ENCODE measurements at places on chromosomes 6 and 20. TPM values are rescaled to one million over a fixed set of nuclear protein-coding genes. Genes with fewer than 3 reads are reported as not detected.
A peak's percentile ranks its signal among the peaks of the same experiment; 100 is the strongest.

GRCh38 chr6:93021235-93021915, 398.0 kb downstream of the EPHA7 start:
- DNase-seq: no peak

Gene ALDH8A1
- not detected for total RNA-seq

Gene CLPSL2
- total RNA-seq: not detected

- peak; percentile 36 for DNase-seq
Observed at GRCh38 chr6:53484476-53485280, 60.2 kb downstream of the GCLC start.

Gene SPTLC3
- total RNA-seq: not detected

GRCh38 chr6:149443411-149444181, 41.2 kb downstream of the ZC3H12D start:
- DNase-seq: peak; percentile 55

- no peak for DNase-seq
Observed at GRCh38 chr6:80689716-80690395, 583.4 kb downstream of the BCKDHB start.

- DNase-seq: no peak
Observed at GRCh38 chr6:13638626-13639025, 23.5 kb downstream of the NOL7 start.

DNA sequence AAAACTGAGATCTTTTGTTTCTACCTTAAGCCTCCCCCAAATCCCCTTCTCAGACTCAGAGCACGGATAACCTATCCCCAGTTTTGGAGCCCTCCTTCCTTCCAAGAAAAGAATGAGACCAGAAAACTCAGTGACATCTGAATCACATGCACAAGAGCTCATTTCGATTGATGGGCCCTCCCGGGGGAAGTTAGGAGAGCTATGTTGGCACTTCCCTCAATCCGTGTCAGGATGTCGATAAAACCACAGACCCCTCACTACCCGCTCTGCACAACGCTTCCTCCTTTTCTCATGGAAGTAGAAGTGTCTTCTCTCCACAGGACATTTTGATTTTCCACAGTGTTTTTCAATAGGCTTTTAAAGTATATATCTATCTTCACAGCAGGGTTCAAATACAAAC, 332.4 kb downstream of the HACE1 start:
- DNase-seq: no peak

DNA sequence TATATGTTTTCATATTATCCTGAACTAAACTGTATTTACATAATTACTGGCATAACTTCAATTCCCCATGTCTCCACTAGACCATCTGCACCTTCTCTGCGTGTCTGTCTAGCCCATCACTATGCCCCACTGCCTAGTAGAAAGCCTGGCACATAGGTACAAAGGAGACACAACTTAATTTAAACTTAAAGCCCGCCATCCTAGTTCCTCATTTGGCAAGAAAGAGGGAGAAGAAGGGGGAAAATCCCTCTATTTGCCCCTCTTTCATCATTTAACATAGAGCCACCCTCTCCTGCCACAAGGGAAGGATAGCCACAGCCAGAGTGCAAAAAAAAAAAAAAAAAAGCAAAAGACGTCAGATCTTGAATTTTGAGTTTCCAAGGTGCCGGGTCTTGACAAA, 1.8 kb downstream of the PKIG start:
- DNase-seq: no peak

DNA sequence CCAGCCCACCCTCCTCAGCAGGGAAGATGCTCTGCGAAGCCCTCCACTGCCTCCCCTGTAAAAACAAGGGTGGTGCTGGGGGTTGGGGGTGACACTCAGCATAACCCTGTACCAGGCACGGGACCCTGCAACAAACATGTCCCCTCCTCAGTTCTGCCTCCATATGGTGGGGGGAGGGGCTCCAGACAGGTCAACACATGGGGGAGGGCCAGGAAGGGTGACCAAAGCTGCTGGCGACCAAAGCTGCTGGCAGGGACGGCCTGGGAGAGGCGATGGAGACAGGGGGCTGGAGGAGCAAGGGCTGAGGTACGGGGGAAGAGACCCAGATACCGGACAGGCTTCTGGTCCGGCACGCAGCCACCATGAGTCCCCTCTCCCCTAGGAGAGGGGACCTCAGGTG, 123.2 kb downstream of the TAF4 start:
- no peak for DNase-seq

GRCh38 chr6:159023893-159024292, 20.9 kb downstream of the TAGAP start:
- DNase-seq: no peak

GRCh38 chr6:113854531-113855499, 2.3 kb upstream of the MARCKS start:
- DNase-seq: peak; percentile 65

Gene TMEM170B
- total RNA-seq: 0.14 TPM

Gene TNFRSF21
- 18.6 TPM for total RNA-seq

DNA sequence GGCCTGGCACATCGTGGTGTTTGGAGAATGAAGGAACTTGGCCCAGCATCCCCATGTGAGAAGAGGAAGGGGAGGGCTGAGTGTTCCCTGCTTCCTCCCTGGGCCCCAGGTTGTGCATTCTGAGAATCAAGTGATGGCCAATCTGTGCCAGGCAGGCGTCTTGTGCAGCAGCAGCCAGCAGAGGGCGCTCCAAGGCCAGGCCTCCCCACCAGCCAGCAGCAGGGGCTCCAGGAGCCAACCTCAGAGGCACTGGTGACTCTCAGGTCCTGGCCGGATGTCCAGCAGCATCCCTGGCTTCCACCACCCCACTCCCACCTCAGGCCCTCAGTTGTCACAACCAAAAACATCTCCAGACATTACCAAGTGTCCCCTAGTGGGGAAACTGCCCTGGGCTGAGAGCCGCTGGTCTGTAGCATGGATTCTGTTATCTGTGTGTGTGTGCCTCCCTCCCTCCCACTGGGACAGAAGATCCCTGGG, 192.0 kb downstream of the PREX1 start:
- DNase-seq: peak; percentile 35

DNA sequence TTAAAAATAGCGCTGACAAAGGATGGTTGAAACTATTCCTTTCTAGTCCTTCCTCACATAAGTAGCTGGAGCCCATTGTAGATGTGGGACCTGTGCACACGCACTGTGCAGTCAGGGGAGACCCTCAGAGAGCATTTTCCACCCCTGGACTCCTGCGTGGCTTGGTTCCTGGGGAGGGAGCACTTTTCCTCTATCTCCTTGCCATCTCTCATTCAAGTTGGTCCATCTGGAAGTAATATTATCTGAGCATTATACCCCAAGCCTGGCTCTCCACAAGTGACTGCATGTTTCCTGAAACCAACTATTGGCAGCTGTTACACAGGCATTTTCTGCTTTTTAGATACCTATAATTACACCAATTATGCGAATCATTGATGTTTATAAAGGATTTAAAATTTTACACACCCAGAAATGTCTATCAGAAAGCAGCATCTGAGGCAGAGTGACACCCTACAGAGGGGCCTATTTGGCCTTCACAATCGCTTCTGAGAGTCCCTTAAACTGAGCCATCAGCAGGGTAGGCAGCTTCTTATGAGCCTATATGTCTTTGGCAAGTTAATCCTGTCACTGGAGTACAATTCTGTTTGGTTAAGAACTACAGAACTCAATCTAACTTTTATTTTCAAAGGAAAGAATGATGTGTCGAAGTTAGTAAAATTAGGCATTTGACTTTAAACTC, 18.7 kb downstream of the SOX4 start:
- DNase-seq: no peak

Gene TRIM38
- 6.8 TPM for total RNA-seq

DNA sequence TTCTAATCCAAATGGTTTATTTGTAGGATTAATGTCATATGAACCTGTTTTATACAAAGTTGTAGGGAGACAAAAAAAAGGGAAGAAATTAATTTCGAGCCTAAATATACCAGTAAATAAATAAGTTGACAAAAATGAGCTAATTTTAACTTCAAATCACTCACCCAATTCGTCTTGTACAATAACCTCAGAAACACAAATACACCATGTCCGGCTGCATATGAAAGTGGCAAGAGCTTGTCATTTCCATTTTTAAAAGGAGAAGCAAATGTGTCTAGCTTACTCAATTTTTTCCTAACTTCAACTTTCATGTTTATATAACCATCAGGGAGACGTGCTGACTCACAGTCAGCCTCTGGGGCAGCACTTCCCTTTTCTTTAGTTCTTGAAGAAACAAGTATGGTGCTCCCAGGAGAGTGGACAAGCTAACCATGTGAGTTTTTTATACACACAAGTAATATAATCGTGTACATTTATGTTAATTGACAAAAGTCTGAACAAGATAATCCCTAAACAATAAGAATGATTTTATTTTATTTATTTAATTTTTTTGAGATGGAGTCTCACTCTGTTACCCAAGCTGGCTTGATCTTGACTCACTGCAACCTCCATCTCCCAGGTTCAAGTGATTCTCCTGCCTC, 55.5 kb upstream of the SGK1 start:
- peak; percentile 68 for DNase-seq

Gene KCNK15
- not detected for total RNA-seq

Gene ZNF341
- total RNA-seq: 4.0 TPM

DNA sequence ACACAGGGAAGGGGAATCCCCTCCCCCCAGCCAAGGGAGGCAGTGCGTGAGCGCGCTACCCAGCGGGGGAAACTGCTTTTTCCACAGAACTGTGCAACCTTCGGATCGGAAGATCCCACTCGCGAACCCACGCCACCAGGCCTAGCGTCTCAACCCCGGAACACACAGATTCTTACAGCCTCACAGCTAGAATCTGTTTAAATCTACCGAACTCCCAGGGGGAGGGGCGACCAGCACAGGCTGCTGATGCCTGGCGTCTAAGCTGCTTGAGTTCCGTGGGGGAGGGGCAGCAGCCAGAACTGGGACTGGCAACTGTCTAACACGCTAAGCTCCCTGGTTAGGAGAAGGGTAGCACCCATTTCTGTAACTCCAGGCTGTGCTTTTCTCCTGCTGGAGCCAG, 217.3 kb upstream of the TENT5A start:
- DNase-seq: no peak

Gene PLCB4
- total RNA-seq: 71.8 TPM

Gene AARS2
- 8.5 TPM for total RNA-seq

DNA sequence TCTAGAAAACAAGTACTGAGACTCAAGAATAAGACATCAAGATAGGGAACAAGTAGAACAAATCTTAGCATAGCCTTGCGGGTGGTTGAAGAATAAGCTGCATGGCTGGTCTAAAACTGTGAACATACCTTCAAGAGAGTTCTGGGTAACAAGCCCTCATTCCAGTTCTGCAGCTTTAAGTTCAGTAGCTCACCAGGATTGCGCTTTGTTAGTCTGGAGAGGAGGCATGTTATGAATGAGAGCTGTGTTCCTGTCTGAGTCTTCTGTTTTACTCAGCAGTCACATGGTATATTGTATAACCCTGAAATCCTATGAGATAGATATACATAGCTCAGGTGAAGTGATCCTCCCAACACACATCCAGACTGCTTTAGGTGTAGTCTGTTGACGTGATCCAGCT, 406.6 kb upstream of the IRAK1BP1 start:
- no peak for DNase-seq

GRCh38 chr6:107576852-107577251, 86.9 kb downstream of the SOBP start:
- peak; percentile 71 for DNase-seq

DNA sequence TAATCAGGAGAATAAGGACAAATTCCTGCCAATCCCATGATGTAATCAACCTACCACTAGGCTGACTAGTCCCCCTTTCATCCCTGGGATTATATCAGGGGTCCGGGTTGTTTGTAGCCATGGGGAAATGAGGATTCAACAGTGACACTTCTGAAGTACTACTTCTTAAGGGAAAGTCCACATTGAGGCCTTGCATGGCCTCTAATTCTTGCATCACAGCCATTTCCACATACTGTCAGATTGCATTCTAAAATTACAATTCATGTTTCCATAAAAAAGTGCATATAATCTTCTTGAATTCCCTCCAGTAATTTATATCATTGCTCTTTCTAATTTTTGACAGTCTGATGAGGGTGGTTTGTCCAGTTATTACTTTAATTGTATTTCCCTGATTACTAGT, 184.2 kb downstream of the PHF3 start:
- no peak for DNase-seq

Gene SNAI1
- total RNA-seq: 6.8 TPM

GRCh38 chr20:45467861-45468260, 1.7 kb upstream of the WFDC2 start:
- no peak for DNase-seq

DNA sequence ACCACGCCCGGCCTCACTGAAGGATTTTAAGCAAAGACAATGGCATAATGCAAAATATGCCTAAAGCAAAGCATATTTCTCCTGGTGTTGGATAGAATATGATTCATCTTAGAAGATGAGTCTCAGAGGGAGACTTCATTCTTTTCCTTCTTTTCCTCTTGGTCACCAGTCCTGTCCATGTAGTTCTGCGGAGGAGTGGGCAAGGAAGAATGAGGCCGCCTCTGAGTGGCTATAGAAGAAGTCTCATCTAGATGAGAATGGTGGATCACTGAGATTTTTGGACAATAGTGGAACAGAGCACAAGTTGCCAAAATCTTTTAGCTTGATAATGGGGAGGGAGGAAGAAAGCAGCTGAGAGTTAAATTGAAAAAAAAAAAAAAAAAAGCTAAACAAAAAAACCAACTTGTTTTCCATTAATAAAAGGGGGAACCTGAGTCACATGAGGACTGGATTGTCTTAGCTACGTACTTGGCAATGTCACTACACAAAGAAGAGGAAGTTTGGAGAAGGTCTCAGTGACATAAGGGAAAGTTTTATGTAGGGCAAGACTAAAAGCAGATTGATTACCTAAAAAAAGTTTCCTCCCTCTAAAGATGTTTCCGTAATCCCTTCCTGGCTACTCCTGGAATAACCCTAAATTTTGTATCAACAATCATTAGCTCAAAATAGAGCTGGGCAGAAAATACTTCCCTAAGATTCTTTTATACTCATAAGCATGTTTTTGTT, 6.0 kb downstream of the CD83 start:
- peak; percentile 50 for DNase-seq

GRCh38 chr6:1695546-1696462, 86.1 kb downstream of the FOXC1 start:
- DNase-seq: no peak

DNA sequence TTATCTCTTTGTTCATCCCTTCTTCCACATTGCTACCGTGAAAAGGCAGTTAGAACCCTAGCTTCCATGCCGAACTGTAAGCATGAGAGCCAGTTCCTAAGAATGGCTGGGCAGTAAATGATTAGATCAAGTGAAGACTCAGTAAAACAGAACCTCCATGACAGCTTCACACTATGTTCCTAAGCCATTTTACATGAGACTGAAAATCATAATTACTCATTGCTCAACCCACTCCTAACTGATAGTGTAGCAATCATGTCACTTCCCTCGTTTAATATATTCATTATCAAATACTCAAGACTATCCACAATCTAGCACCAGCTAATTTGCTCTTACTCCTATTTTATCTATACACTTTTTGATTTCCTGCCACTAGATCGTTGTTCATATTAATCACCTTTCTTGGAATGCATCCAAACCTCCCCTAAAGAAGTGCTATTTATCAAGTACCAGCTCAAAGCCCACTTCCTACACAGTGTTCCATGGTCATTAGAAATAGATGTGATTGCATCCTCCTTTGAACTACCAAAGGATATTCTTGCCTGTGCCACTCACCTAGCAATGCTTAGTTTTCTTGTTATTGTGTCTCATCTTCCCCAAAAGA, 6.0 kb downstream of the TMEM30A start:
- DNase-seq: no peak

GRCh38 chr6:157541618-157542413, 160.8 kb downstream of the ZDHHC14 start:
- DNase-seq: no peak
